ENCODE measurements at places on chromosomes 5 and 9. TPM values are rescaled to one million over a fixed set of nuclear protein-coding genes. Genes with fewer than 3 reads are reported as not detected.

Gene SLCO6A1
- not detected for total RNA-seq

- no peaks in the 10 kb centered on the region for H3K36me3 ChIP-seq
- no peak overlapping the region for H3K4me3 ChIP-seq
- H3K4me1 ChIP-seq = no peaks in the 10 kb centered on the region
- H3K27ac ChIP-seq = no peak overlapping the region
- no peaks in the 10 kb centered on the region for H3K27me3 ChIP-seq
These were observed 190.3 kb downstream of the TLE1 start for GRCh38 chr9:81499021-81499454.

DNA sequence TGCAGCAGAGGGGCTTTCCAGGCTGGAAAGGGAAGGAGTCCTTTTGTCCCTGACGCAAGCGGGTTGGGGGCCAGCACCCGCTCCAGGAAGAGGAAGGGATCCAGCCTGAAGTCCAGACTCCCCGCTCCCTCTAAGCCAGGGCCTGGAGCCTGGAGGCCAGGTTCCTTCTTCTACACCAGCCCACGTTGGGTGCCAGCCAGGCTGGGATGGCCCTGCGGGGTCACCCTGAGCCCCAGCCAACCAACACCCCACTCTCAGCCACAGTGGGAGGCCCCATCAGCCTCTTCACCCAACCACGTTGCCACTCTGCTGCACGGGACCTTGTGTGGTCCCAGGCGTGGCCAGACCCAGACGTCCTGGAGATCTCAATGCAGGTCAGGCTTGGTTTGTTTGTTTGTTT, 970 bp upstream of the FUT7 start:
- no peak for DNase-seq
- no peaks in the 10 kb centered on the region for H3K27me3 ChIP-seq
- no peak overlapping the region for H3K4me3 ChIP-seq
- H3K4me1 ChIP-seq = peaks cover 35% of the 10 kb centered on the region
- no peaks in the 10 kb centered on the region for H3K36me3 ChIP-seq
- H3K27ac ChIP-seq = no peak overlapping the region

- no peaks in the 10 kb centered on the region for H3K36me3 ChIP-seq
- DNase-seq = no peak
- H3K27ac ChIP-seq = no peak overlapping the region
These were observed 7.2 kb upstream of the TARS1 start for GRCh38 chr5:33433303-33434240.

- no peak overlapping the region for H3K27ac ChIP-seq
- H3K4me1 ChIP-seq = no peaks in the 10 kb centered on the region
- H3K36me3 ChIP-seq = no peaks in the 10 kb centered on the region
- no peak overlapping the region for H3K4me3 ChIP-seq
These were observed 286.4 kb downstream of the NTRK2 start for GRCh38 chr9:84955971-84956370.

DNA sequence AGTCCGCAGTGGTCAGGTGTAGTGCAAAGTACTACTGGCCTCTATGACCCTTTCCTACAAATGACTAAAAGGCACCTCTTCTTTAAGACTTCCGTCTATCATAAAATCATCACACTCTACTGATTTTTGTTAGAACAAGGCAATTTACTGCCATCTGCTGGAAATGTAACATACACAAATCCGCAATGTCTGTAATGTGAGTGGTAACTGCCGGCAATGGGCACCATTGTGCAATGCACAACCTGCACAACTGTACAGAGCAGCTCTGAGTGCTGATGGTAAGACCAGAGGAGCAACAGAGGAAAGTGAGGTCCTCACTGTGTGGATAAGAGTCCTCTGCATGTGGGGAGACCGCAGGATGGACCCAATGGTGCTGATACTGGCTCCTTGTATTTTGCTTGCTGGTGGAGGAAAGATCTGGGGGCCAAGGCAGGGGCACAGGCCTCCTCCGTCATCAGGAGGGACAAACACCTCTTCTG, 103.7 kb downstream of the ATPSCKMT start:
- H3K4me3 ChIP-seq = no peak overlapping the region
- no peak for DNase-seq
- no peaks in the 10 kb centered on the region for H3K36me3 ChIP-seq
- H3K27me3 ChIP-seq = no peaks in the 10 kb centered on the region

- DNase-seq = peak; percentile 75
- no peaks in the 10 kb centered on the region for H3K36me3 ChIP-seq
- peak overlapping the region; percentile 96 for H3K27ac ChIP-seq
- no peaks in the 10 kb centered on the region for H3K27me3 ChIP-seq
These were observed 32.7 kb downstream of the ANXA2R start for GRCh38 chr5:43007246-43007910.

- H3K27me3 ChIP-seq = no peaks in the 10 kb centered on the region
- no peak overlapping the region for H3K4me3 ChIP-seq
- DNase-seq = no peak
- H3K27ac ChIP-seq = no peak overlapping the region
- no peaks in the 10 kb centered on the region for H3K4me1 ChIP-seq
These were observed 27.1 kb upstream of the PRR16 start for GRCh38 chr5:120436996-120437395.

DNA sequence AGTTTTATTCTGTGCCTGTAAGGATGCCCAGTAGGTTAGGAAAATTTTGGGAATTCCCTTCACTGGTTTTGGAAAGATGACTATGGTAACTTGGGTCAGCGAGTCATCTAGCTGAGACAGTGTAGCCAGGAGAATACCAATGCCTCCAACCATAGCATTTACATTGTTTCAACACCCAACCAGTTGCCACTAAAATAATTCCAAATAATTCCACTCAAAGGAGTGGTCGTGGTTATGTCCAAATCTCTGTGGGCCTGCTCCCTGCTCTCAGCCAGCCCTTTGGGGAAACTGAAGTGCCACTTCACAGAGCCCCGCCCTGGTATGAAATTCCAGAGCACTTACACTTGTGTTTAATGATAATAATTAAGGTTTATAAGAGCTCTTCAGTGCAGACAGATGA, 310.5 kb downstream of the PLK2 start:
- no peak overlapping the region for H3K4me3 ChIP-seq
- no peaks in the 10 kb centered on the region for H3K36me3 ChIP-seq
- no peaks in the 10 kb centered on the region for H3K4me1 ChIP-seq
- DNase-seq = no peak
